ENCODE measurements at places on chromosomes 5 and 9.

- no peak for DNase-seq
These were observed 180.7 kb downstream of the ERCC6L2 start for GRCh38 chr9:96056226-96056625.

DNA sequence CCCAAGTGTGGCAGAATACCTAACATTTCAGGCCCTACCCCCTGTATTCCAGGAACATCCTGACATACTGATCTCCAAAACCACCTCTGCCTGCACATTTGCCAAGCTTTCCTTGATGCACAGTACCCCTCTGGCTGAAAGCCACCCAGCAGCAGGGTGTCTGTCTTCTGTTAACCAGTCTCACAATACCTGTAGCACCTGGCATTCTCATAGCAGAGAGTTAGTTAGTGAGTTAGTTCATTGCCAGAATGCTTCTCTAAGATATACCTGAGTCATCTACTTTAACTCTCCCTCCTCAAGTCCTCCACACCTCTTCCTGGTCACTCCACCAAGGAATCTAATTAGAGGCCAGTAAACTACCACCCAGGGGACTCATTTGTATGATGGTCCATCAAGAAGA is 46.1 kb upstream of the IL7R start:
- no peak for DNase-seq

- DNase-seq: no peak
These were observed 53.4 kb upstream of the STXBP1 start for GRCh38 chr9:127558581-127559246.

DNA sequence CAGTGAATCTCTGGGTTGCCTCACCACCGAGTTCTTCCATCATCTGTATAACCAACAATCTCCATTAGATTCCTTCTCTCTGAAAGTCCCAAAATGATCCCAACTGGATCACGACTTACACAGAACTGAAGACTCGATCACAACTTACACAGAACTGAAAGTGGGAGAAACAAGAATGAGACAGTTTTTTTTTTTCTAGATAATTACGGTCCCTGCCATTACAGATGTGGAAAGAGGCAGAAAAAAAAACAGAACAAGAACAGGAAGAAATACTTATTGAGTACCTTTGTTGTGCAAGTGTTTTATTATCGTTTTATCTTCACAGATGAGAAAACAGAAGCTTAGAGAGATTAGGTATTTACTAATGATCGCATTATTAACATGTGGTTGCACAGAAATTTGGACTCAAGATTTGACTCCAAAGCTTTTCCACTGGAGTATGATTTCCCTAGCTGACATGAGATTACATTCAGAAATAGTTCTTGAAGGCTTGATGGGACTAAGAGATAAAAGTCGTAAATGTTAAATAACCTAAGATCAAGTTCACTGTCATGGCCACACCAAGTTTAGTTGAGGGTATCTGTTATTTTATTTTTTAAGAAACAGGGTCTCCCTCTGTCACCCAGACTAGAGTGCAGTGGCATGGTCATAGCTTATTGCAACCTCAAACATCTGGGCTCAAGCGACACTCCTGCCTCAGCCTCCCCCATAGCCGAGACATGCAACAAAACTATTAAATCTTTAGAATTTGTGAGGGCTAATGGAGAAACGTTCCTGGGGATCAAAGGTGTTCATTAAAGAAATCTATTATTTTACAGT is 8.9 kb downstream of the PLK2 start:
- no peak for DNase-seq

DNA sequence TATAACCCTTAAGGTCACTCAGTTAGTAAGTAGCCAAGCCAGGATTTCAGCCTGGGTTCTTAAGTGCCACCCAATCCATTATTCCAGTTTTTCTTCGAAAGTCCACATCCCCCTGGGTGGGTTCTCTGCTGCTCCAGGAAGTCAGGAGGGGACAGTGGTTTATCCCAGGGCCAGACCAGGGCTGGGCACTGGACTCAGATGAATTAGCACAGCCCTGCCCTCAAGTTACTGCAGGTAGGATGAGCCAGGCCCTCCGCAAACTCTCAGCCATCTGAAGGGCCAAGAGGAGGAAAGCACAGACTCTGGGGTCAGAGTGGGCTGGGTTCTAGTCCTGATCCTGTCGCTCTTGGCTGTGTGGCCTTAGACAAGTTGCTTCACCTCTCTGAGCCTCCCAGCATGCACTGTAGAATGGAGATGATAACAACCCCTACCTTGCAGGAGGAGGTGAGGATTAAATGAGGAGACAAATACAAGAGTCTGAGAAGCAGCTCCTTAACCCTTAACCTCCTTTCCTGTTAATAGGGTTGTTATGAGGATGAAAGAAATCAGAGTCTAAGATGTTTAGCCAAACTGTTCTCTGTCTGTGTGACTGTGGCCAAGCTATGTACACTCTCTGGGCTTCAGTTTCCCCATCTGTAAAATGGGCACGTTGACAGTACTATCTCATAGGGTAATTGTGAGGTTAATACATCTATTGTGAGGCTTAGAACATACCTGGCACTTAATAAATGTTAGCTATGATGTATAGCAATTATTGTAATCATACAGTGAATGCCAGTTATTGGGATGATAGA is 6.8 kb upstream of the NEURL1B start:
- no peak for DNase-seq

DNA sequence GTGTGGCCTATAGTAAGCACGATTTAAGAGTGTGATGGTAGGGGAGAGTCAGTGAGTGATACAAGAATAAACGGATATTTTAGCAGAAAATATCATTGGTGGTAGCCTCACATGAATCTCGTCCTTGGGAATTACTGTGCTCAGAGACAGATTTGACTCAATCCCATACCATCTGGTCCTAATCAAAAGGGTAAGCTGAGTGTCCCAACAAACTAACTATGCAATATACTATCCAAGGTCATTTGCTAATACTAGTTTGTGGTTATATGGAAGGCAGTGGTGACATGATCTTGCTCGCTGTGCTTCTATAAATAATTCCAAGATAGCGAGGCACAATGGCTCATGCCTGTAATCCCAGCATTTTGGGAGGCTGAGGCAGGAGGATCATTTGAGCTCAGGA is 103.2 kb downstream of the TRPM6 start:
- DNase-seq: no peak

DNA sequence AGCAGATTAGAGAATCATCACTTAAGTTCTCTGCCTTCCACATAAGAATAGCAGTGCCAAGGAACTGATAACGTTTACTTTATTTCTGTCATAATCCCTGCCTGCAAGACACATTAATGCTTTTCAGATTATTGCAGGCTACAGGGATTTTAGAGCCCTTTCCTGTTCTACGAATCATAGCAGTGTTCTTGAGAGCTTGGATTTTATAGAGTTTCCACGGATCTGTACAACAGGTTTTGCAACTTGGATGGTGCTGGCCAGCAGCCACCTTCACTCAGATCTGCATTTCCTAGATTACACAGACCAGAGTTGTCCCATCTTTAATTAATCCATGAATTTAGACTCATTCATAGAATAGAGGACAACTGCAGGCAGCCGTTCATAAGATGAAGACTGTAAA is 38.1 kb downstream of the SLC12A2 start:
- DNase-seq: no peak

DNA sequence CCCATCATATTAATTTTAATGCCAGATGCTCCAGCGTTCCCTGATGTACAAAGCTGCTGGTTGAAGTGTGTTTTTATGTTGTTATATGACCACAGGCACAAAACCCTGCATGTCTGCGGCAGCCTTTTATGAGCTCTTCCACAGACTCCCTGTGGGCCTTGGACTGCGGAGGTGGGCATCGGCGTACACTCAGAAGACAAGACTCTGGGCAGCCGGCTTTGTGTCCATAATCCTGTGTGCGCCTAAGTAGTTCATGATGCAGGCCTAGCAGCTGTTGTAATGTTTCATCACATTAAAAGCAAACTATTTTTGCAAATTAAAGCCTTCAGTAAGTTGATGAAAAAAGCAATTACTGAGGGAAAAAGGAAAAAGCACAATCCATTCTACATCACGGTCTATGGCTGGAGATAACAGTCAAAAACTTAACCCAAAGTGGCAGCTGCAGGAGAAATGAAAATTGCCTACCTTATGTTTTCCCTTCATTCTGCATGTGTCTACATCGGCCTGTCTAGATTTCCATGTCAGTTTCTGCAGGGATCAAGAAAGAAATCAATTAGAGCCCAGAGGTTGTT is 78.8 kb downstream of the SEMA6A start:
- DNase-seq: no peak

DNA sequence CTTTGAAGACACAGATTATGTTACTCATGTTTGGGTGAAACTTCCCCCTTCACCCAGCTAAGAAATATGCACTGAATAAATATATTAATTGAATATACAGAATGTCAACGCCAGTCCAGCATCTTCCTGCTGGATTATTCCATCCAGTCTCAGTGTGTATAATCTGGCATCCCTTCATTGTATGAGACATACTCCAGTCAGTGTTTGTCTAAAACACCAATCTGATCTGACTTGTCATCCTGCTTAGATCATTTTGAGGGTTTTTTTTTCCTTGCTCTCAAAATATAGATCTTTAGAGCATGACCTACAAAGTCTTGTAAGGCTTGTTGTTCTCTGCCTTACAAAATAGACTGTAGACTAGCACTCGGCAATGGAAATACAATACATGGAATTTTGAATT is 195.1 kb downstream of the SMARCA2 start:
- no peak for DNase-seq

DNA sequence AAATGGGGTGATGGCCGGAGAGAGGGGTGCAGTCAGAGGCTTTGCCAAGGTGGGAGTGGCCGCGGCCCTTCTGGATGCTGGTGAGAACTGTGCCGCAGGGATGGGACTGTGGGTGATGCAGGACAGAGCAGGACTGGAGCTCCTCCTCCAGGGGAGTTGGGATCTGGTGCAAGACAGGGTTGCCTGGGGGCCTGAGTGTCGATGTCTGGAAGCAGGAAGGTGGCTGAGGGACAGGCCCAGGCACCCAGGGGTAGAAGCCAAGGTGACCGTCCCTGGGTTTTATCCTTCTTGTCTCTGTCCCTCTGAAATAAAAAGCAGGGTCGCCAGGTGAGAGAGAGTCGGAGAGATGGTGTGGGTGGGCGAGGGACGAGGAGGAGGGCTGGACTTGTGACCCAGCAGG is 89.1 kb upstream of the IER5L start:
- no peak for DNase-seq

DNA sequence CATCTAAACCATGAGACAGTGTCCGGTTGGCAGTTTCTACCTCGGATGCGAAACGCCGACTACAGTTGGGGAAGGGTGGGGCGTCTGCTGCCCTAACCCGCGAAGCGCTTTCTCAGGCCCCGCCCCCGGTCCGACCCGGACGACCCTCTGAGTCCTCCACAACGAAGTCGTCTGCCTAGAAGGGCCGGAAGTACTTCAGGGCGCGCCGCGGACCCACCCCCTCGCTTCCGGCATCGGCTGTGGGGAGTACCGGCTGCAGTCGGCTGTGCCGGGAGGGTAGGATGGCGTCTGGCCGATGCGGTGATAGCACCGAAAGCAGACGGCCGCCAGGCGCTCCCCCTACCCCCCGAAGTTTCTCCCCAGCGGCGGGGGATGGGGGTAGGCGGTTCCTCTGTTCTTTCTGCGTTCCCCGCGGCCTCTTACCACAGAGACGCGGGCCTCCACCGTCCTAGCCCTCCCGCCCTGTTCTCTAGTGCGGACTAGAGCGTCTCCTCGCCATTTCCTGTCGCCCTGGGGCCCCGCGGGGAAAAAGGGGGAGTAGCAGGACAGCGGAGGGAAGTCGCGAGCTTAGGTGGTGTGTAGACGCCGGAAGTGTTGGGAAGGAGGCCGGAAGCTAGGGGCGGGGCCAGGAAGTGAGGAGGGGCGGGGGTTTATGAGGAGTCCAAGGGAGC is at the start of gene TRIM41:
TRIM41 (plus strand) TSS at position 224 of the 671 bp plus-strand sequence. CDS start 719 bp downstream, outside the sequence.
- DNase-seq: peak; percentile 99

DNA sequence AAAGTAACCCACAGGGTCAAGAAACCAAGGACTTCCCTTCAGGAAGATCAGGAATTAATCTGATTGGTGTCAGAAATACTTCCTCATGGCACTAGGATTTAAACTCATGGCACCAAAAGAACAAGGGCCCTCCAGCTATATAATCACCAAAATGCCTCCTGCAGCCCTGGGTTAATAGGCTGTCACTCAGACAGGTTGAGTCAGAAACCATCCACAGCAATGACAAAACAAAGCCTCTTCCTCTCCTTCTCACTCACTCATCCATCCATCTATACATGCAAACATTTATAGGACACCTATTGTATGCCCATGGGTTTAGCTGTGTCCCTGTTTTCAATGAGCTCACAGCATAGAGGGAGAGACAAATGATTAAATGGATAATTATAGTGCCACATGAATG is 62.5 kb upstream of the SPOCK1 start:
- DNase-seq: no peak

GRCh38 chr9:78167356-78167755 is 68.5 kb upstream of the CEP78 start:
- no peak for DNase-seq

- peak; percentile 78 for DNase-seq
These were observed 14.2 kb upstream of the AGGF1 start for GRCh38 chr5:77015938-77016569.

GRCh38 chr5:55557123-55557522 is 22.4 kb upstream of the PLPP1 start:
- DNase-seq: no peak

DNA sequence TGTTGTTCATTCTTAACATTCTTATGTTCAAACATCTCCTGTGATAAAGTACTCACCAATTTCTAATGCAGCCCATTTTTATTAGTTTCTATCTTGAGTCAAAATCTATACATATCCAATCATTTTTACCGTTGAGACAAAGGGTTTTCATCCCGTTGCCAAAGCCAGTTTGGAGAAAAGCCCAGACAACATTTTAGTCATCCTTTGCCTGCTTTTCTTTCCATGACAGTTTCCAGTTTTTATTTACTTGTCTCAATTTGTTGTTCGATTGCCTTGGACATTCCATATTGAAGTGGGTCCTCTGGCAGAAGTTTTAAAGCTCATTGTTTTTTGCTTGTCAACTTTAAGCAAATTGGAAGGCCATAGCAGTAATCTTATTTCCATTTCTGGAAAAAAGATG is 123.9 kb downstream of the RAB3C start:
- DNase-seq: no peak

GRCh38 chr5:54794135-54794975 is 191.0 kb downstream of the ESM1 start:
- DNase-seq: no peak

GRCh38 chr9:134297083-134297410 is 29.2 kb upstream of the RXRA start:
- DNase-seq: no peak

DNA sequence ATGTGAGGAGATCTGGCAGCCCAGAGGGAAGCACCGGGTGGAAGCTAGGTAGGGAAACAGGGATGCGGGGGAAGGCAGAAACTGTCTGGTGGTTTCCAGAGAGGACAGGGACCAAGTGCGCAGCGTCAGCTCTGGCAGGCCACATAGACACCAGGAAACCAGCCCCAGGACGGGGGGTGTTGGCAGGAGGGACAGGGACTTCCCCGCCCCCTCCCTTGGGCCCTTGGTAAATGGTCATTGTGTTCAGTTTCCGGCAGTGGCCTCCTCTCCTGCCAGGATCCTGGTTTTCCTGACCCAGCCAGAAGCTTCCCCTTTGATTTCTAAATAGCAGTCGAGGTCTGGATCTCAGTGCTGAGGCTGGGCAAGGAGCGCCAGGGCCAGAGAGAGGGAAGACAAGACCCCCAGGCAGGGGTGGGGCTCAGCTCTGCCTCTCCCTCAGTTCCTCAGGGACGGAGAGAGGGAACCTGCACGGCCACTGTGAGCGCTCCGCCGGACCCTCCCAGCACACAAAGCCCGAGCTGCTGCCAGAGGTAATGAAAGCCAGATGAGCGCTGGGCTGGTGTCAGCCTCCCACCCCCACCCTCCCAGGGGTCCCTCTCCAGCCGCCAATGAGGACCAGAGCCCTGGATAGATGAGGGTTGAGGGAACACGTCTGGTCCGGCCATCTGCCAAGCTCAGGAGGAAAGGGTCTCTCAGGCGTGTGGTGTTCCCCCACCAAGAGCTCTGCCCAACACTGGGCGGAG is 1.8 kb downstream of the RALGDS start:
- DNase-seq: peak; percentile 93

- DNase-seq: no peak
These were observed 47.2 kb downstream of the ARHGEF28 start for GRCh38 chr5:73673161-73673591.

Measured in globus pallidus (tissue), 1 donor.